ENCODE measurements at places on chromosomes 5 and 9. TPM values are rescaled to one million over a fixed set of nuclear protein-coding genes. Genes with fewer than 3 reads are reported as not detected.

DNA sequence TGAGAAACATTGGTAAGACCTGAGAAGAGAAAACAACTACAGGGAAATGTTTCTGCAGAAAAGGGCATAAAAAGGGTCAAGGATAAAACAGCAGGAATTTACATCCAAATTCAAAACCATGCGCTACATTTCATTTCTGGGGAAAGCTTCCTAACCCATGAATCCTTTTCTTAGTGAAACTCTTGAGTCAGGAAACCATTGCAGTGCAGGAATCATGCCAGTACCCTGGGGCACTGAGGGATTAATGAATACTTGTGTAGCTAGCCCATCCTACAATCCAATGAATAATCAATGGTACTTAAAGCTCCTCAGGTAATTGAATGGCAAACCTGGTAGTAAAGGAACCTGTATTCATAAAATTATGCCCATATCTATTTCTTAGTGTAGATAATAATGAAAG, 580.5 kb downstream of the TLE1 start:
- no peaks in the 10 kb centered on the region for H3K4me1 ChIP-seq
- H3K27ac ChIP-seq: no peak overlapping the region
- no peaks in the 10 kb centered on the region for H3K27me3 ChIP-seq

- H3K27ac ChIP-seq: no peak overlapping the region
- H3K4me3 ChIP-seq: no peak overlapping the region
- H3K27me3 ChIP-seq: no peaks in the 10 kb centered on the region
- H3K36me3 ChIP-seq: peaks cover 22% of the 10 kb centered on the region
These were observed 12.3 kb downstream of the MED10 start for GRCh38 chr5:6365977-6366590.

DNA sequence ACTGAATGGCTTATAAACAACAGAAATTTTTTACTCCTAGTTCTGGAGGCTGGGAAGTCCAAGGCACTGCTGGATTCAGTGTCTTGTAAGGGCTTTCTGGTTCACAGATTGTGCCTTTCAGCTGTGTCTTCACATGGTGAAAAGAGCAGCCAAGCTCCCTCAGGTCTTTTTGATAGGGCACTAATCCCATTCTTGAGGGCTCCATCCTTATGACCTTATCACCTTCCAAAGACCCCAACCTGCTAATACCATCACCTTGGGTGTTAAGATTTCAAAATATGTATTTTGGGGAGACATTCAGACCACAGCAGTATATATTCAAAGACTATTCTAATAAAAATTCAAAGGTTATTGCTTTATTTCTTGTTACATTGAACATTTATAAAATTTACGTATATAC, 16.5 kb upstream of the POC5 start:
- no peak overlapping the region for H3K27ac ChIP-seq
- no peaks in the 10 kb centered on the region for H3K36me3 ChIP-seq
- no peak overlapping the region for H3K4me3 ChIP-seq

- peaks cover 35% of the 10 kb centered on the region for H3K36me3 ChIP-seq
- H3K27ac ChIP-seq: no peak overlapping the region
- peaks cover 12% of the 10 kb centered on the region for H3K4me1 ChIP-seq
- DNase-seq: peak; percentile 30
- H3K27me3 ChIP-seq: no peaks in the 10 kb centered on the region
These were observed 40.8 kb downstream of the FAM78A start for GRCh38 chr9:131235480-131235851.

DNA sequence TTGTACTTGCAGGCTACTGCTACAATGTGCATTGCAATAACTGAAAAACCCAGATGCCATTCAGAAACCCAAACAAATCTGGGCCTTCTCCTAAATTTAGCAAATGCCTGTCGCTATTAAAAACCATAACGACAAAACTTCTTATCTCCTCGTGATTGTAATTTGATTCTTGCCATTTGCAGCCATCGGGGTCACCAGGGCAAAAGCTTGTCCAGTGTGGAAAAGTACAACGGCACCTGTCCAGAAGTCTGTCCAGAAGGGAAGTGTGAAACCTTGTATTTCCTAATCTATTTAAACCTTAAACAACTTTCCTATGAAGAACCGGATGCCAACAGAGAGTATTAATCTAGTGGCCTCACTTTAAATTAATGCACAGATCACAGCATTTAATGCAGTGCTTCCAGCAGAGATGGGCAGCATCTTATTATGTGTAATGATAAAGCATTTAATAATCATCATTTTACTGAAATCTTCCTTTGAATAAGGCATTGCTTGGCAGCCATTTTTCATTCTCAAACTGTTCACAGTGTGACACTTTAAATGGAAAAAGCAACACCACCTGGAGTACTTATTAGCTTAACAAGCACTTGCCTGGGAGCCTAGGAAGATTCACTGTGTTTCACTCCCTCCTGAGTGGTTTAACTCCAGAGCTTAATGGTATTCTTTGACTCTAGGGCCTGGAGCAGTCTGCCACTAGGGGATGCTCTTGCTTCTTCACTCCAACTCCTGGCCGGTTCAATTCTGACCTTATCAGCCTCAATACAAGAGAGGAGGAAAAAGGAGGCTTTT, 4.9 kb upstream of the C7 start:
- H3K27me3 ChIP-seq: no peaks in the 10 kb centered on the region
- H3K27ac ChIP-seq: no peak overlapping the region
- peak; percentile 91 for DNase-seq
- no peak overlapping the region for H3K4me3 ChIP-seq
- H3K4me1 ChIP-seq: peaks cover 3% of the 10 kb centered on the region

SHOC1 gene
- not detected for total RNA-seq

Measured in endodermal cell (in vitro differentiated cells).